Activated T-cell treated with anti-CD3 and anti-CD28 coated beads for 24 hours (primary cell): ENCODE measurements at places on chromosomes 7 and 10.
A peak's percentile ranks its signal among the peaks of the same experiment; 100 is the strongest.

DNA sequence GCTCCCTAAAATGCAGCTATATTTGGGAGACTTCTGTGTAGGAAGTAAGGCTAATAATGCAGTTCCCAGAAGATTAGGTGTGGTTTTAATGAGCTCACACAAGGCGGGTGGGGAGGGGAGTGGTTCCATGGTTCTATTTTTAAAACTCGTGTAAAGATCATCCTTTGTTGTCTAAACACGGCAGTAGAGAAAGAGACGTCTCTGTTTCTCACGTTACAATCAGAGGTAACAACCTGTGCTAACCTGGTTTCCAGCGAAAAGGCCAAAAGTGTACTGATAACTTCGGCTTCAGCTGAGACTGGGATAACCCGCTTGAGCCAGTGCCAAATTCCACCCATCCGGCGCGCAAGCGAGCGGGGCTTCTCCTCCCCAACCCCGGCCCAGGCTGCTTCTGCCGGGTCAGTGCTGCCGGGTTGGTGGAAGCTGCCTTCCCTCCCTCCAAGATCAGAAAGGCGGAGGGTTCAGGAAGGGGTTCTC is 2.5 kb upstream of the MAP3K8 start:
- DNase-seq: no peak

DNA sequence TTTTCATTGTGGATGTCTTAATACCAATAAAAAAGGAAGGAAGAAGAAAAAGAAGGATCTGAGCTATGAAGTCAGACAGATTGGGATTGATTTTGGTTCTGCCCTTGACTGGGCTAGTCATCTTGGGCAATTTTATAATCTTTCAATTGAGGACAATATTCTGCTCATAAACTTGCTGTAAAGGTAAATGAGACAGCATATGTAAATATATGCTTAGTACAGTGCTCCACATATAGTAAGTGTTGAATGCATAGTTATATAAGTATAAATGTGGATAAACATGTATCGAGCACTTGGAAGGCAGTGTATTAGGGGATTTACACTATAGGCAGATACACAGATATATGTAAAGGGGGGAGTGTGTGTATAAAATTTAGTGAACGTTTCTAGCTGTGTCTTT is 85.1 kb downstream of the ST7 start:
- DNase-seq: no peak

- no peak for DNase-seq
These were observed 4.3 kb downstream of the PDCD4 start for GRCh38 chr10:110876000-110876399.

- no peak for DNase-seq
These were observed 304.2 kb downstream of the SDK1 start for GRCh38 chr7:3605222-3605621.

DNA sequence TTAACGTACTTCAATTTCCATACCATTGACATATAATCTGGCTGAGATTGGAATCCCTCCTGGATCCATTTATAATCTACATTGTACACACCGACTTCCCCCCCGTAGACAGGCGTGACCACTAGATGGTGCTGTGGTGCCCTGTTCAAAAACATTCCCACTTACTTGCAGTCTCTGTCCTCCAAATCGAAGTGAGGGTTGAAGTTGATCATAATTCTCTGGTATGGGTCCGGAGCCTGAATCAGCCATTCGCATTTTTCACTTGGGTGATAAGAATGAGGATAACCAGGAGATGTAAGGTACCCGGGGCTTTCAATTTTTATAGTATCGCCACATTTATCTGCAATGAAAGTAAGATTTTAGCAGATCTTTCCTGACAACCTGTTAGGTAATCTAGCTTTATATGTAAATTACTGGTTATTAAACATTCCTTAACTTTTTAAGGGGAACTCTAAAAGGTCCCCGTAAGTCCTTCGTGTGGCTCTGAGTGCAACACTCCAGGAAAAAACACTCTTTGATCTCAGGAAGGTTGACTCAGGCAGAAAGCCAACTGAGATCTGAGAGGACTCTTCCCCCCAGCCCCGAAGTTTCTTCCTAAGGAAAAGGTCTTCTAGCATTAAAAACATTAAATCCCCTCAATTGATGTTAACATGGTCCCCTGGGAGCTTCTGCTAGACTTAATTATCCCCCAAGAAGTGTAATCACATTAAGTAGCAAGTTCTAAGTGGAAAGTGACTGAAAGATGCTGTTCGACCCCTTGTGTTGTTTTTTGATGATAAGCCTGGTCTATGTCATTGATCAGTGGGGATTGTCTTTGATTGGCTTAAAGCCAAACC is 3.7 kb downstream of the NRP1 start:
- peak; percentile 75 for DNase-seq

GRCh38 chr7:12066004-12066403 is 145.1 kb upstream of the TMEM106B start:
- DNase-seq: no peak

- DNase-seq: no peak
These were observed 14.2 kb downstream of the FBH1 start for GRCh38 chr10:5904227-5904626.

- no peak for DNase-seq
These were observed 181.8 kb downstream of the ELFN1 start for GRCh38 chr7:1851721-1852516.

- no peak for DNase-seq
These were observed 36.6 kb downstream of the AMZ1 start for GRCh38 chr7:2724453-2725177.

- no peak for DNase-seq
These were observed 6.6 kb downstream of the PWWP2B start for GRCh38 chr10:132403511-132404168.

DNA sequence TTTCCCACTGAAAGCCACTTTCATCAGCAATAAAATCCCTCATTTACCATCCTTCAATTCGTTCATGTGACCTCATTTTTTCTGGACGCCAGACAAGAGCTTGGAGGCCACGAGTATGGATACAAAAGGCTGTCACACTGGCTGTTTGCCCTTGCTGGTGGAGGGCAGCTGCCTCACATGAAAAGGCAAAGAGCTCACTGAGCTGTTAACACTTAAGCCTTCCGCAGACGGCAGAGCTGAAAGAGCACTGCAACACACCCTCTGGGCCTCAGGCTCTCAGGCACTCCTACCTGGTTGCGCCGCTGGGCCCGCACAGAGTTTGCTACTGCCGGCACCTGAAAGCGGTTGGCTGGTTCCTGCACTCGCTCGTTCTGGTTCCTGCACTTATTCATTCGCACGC is 193.5 kb downstream of the CFTR start:
- DNase-seq: no peak

- DNase-seq: no peak
These were observed 59.6 kb upstream of the TRIL start for GRCh38 chr7:29017713-29018112.

GRCh38 chr10:101974091-101974971 is 81.6 kb downstream of the ARMH3 start:
- DNase-seq: no peak

GRCh38 chr7:25900877-25901276 is 251.1 kb upstream of the NFE2L3 start:
- DNase-seq: no peak

DNA sequence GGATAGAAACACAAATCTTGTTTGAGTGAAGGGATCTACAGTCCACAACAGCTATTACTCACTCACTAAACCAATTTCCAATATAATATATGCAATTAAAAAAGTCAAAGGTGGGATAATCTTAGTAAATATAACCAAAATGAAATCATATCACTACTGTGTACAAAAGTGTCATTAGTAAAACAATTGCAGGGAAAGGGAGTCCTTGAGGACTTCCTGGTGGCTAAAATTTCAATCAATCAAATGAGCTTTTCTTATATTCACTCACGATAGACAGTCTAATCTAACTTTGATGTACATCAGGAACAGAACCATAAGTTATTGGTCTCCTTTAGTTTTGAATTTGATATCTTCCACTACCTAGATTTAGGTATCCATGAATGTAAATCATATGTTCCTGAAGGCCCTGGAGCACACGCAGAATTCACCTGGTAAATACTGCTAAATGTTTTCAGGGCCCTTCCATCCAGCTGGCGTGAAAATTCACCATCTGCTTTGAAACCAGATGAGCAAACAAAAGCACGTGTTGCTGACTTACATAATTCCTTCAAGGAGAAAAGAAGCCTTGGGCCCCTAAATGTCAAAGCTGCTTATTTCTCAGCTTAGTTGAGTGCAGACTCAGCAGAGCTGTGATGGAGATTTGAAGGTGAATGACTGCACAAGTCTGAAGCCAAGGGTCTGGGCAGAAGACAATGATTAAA is 159.3 kb upstream of the TMEM196 start:
- DNase-seq: no peak

GRCh38 chr10:87654212-87654611 is 5.5 kb upstream of the PAPSS2 start:
- DNase-seq: no peak

- DNase-seq: peak; percentile 11
These were observed 15.4 kb downstream of the YWHAG start for GRCh38 chr7:76343294-76343930.

DNA sequence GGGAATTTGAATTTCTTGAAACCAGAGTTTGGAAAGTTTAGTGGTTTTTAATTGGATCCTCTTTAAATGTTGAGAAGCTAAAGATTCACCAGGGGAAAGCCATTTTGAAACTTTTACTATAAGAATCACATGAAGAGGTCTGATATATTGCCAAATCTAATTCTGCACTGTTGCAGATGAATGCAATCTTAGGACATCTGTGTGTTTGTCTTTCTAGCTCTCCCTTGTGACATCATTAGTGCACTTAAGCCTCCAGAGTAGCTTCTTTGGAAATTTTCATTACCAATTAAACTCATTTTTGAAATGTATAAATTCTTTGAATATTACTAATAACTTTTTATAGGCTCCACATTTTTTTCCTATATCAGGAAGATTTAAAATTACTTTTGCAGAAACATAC is 160.2 kb downstream of the BICC1 start:
- DNase-seq: no peak

DNA sequence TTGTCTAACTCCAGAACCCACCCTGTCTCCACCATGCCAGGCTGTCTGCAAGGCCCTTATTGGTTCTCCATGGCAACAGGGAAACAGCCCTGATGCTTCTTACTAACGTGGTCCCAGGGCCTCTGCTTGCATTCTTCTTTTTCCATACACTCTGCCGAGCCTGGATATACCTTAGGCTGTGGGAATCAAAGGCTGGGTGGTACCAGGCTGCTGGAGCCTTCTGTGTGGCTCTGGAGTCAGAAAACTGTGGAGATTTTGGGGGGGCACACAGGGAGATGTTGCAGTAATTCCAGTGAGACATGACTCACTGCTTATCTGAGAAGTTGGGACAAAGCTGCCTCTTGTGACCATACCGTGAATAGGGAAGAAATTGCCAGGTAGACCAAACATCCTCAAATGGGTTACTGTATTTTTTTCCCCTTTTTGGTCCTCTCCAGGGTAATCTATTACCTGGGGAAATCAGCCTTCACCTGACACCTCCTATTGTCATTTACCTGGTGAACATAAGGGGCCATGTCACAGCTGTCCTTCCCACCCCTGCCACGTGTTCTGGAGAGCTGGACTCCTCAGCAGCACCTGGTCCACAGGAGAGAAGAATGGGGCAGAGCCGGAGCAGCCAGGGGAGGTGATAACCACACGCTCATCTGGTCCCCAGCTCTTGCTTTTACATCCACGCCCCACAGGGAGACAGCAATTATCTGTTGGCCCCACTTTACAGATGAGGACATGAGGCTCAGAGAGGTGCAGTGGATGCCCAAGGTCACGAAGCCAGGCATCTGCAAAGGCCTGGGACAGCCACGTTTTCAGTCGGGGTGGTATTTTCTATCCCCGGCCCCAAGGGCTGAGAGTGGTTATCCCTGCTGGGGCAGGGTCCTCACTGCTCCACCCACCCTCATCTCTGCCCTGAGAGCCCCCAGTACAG is 4.6 kb downstream of the CHST3 start:
- DNase-seq: no peak

DNA sequence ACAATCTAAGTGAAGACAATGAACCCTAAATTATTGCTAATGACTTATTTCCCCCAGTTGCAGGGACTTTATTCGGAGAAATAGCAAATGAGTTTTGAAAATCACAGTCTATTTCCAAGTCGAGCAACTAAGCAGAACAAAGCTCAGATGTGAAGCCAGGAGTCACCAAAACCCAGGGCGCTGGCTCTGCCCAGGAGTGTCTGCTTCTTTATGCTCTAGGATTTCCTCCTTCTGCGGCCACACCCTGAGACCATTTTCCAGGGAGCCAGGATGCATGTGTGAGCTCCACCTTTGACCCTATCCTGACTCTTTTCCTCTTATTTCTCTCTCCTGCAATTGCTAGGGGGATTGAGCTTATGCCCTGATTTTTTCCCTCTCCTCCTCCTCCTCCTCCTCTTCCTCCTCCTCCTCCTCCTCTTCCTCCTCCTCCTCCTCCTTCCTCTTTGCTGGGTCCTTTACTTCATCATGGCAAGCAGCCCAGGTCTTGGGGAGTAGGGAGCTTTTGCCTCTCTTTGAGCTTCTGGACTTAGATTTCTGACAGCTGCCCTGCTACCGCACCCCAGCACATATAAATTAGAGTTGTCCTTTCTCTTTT is 234.4 kb downstream of the ARL4A start:
- no peak for DNase-seq

GRCh38 chr10:110629680-110630191 is 14.4 kb upstream of the RBM20 start:
- DNase-seq: no peak

- peak; percentile 7 for DNase-seq
These were observed 1.3 kb downstream of the LCOR start for GRCh38 chr10:96833220-96834001.

DNA sequence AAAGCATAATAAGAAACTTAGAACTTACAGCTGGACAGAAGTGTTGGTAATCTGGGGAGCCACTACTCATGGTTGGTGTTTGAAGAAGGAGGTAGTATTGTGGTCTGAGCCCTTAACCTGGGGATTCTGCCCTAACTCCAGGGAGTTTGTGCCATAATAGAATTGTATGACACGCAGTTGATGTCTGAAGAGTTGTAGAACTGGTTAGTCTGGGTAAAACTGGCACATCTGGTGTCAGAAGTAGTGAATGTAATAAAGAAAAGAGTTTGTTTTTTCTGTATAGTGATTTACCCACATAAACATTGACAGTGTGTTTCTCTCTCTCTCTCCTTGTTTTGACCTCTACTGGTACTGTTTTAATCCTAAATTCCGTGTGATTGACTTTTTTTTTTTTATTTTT is 448.1 kb upstream of the SEMA3D start:
- DNase-seq: no peak

GRCh38 chr7:12643644-12644043 is 43.8 kb upstream of the ARL4A start:
- DNase-seq: no peak

GRCh38 chr10:44965104-44965503 is 5.5 kb downstream of the RASSF4 start:
- DNase-seq: no peak
